Activated CD4-positive, alpha-beta T cell treated with anti-CD3 and anti-CD28 coated beads, Interleukin-2, amount 10 ng/mL, durations not matched to agents 24 days and 14 days (primary cell): ENCODE measurements at places on chromosomes 2 and 18.

GRCh38 chr2:120450196-120450820, 104.4 kb downstream of the INHBB start:
- H3K4me1 ChIP-seq = no peaks in the 10 kb centered on the region
- H3K27ac ChIP-seq = no peak overlapping the region
- H3K36me3 ChIP-seq = no peaks in the 10 kb centered on the region
- H3K4me3 ChIP-seq = no peak overlapping the region
- DNase-seq = no peak

GRCh38 chr2:190759749-190760213, 110.9 kb downstream of the NAB1 start:
- no peaks in the 10 kb centered on the region for H3K36me3 ChIP-seq
- peaks cover 34% of the 10 kb centered on the region for H3K4me1 ChIP-seq
- H3K27me3 ChIP-seq = no peaks in the 10 kb centered on the region
- DNase-seq = no peak
- H3K4me3 ChIP-seq = no peak overlapping the region

- H3K36me3 ChIP-seq = no peaks in the 10 kb centered on the region
- DNase-seq = no peak
- no peaks in the 10 kb centered on the region for H3K4me1 ChIP-seq
- no peaks in the 10 kb centered on the region for H3K27me3 ChIP-seq
- no peak overlapping the region for H3K4me3 ChIP-seq
These were observed 412.1 kb downstream of the TSN start for GRCh38 chr2:122167515-122167914.

DNA sequence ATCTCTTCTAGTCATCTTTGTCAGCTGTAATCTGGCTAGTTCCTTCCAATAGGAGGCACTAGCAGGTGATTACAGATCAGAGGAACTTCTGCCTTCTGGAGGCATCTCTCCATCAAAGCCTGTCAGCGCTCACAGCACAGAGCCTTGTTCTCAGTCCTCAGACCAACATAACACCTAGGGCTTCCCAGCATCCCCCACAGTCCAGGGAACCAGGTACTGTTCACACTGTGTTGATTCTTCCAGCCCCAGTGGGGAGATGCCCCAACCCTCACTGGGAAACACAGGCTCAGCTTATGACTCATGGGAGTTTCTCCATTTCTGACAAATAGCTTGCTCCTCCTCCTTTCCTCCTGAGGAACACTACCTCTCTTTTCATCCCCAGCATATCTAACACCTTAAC, 601.7 kb downstream of the CBLN2 start:
- no peak overlapping the region for H3K4me3 ChIP-seq
- no peaks in the 10 kb centered on the region for H3K36me3 ChIP-seq
- H3K27me3 ChIP-seq = no peaks in the 10 kb centered on the region
- H3K27ac ChIP-seq = no peak overlapping the region
- no peaks in the 10 kb centered on the region for H3K4me1 ChIP-seq

DNA sequence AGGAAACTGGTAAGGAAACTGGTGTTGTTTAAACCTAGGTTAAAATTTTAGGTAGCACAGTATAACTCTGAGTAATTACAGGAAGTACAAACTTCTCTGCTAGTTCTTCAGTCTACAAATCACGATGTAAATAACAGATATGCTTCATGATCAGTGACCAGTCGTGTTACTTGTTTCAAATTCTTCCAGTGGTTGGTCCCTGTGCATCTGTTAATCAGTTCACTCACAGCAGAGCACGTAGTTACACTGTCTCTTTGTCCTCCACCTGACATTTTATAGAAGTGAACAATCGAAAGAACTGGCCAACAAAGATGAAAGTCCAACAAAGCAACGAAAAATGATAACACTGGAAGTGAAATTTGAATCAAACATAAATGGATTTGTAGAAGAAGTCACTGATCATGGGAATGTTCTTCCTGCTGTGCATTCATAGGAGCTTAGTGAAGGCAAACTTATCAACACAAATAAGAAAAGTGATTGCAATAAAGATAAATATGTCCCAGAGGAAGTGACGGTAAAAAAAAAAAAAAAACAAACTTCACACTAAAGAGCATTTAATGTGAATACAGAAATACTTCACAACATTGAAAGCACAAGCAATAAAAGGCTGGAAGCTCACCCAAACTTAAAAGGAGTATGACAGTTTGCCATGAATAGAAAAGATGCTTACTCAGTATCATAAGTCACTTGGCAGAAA, 7.0 kb downstream of the EIF2AK2 start:
- H3K27ac ChIP-seq = peak overlapping the region; percentile 61
- H3K36me3 ChIP-seq = peaks cover 59% of the 10 kb centered on the region
- peak overlapping the region; percentile 53 for H3K4me3 ChIP-seq
- no peak for DNase-seq
- H3K27me3 ChIP-seq = no peaks in the 10 kb centered on the region

- no peak for DNase-seq
- no peaks in the 10 kb centered on the region for H3K4me1 ChIP-seq
- no peak overlapping the region for H3K27ac ChIP-seq
- no peaks in the 10 kb centered on the region for H3K36me3 ChIP-seq
- no peak overlapping the region for H3K4me3 ChIP-seq
- H3K27me3 ChIP-seq = peaks cover 2% of the 10 kb centered on the region
These were observed 107.3 kb upstream of the FZD5 start for GRCh38 chr2:207876842-207877535.

GRCh38 chr2:129464036-129464435, 515.4 kb upstream of the RAB6C start:
- H3K4me3 ChIP-seq = no peak overlapping the region
- H3K27ac ChIP-seq = no peak overlapping the region
- no peaks in the 10 kb centered on the region for H3K36me3 ChIP-seq
- no peaks in the 10 kb centered on the region for H3K27me3 ChIP-seq

DNA sequence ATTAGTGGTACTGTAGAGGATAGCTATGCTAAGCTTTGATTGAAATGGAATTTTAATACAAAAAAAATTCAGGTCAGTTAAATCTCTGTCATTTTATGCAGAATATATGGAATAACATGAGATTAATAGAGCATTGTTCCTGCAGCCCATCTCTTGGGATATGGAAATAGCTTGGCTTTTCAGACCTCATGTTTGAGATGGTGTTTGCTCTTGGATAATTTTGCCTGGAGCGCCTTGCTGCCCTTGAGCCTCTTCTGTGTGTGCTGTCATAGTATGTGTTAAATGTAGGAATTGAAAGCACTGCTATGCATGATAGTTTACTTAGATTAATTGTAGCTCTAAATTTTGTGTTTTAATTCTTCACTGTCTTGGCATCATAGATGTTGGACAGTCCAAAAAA, 27.7 kb downstream of the GALNT1 start:
- no peak overlapping the region for H3K4me3 ChIP-seq
- H3K36me3 ChIP-seq = peaks cover 2% of the 10 kb centered on the region
- H3K27ac ChIP-seq = no peak overlapping the region
- no peak for DNase-seq
- no peaks in the 10 kb centered on the region for H3K27me3 ChIP-seq

- peak overlapping the region; percentile 97 for H3K27ac ChIP-seq
- peak overlapping the region; percentile 78 for H3K4me3 ChIP-seq
- no peaks in the 10 kb centered on the region for H3K27me3 ChIP-seq
- H3K4me1 ChIP-seq = peaks cover 40% of the 10 kb centered on the region
- H3K36me3 ChIP-seq = peaks cover 49% of the 10 kb centered on the region
- no peak for DNase-seq
These were observed 1.4 kb downstream of the MCM6 start for GRCh38 chr2:135874777-135875365.

GRCh38 chr18:12359515-12359927, 17.5 kb downstream of the AFG3L2 start:
- H3K4me1 ChIP-seq = peaks cover 2% of the 10 kb centered on the region
- H3K36me3 ChIP-seq = peaks cover 59% of the 10 kb centered on the region
- no peak overlapping the region for H3K27ac ChIP-seq
- no peak overlapping the region for H3K4me3 ChIP-seq
